ENCODE measurements at places on chromosomes 2 and 18. TPM values are rescaled to one million over a fixed set of nuclear protein-coding genes. Genes with fewer than 3 reads are reported as not detected.
A peak's percentile ranks its signal among the peaks of the same experiment; 100 is the strongest.

- no peak for DNase-seq
Observed at GRCh38 chr2:46051085-46051484, 246.1 kb upstream of the EPAS1 start.

- DNase-seq, result no peak
Observed at GRCh38 chr2:128474962-128475361, 156.3 kb upstream of the HS6ST1 start.

DNA sequence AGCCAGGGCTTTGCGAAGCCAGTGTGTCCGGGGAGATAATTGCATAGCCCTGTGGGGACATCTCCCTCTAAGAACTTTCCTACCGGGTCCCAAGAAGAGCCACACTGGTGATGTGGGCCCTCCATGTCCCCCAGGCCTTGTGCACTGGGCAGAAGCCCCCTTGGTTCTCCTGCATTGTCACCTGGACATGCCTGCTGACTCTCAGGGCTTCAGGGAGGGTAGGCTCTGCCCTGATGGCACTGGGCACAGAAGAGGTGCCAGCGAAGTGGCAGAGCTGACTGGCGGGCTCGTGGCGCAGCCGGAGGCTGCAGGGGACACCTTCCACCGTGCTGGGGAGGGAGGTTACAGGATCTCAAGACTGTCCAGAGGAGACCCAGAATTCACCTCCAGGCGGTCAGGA, 28.3 kb downstream of the GLI2 start:
- no peak for DNase-seq

GRCh38 chr2:233429175-233429897, 75.0 kb downstream of the DGKD start:
- DNase-seq, result no peak

- no peak for DNase-seq
Observed at GRCh38 chr18:2723207-2723606, 67.7 kb downstream of the SMCHD1 start.

DNA sequence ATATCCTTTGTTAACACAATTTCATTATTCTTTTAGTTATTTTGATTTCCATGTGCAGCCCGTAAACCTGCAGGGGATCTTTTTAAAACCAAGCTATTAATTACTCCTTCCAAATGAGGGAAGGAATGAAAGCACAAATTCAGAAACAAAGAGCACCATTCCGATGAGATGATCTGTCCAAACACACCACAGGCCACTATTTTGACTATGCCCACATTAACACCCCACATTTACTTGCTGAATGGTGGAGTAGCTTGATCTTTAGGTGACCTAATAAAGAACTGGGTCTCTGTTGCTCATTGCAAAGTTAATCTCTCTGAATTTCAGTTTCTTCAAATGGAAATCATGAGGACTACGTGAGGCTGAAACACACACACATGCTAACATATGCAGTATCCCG, 218.0 kb downstream of the IRS1 start:
- no peak for DNase-seq

DNA sequence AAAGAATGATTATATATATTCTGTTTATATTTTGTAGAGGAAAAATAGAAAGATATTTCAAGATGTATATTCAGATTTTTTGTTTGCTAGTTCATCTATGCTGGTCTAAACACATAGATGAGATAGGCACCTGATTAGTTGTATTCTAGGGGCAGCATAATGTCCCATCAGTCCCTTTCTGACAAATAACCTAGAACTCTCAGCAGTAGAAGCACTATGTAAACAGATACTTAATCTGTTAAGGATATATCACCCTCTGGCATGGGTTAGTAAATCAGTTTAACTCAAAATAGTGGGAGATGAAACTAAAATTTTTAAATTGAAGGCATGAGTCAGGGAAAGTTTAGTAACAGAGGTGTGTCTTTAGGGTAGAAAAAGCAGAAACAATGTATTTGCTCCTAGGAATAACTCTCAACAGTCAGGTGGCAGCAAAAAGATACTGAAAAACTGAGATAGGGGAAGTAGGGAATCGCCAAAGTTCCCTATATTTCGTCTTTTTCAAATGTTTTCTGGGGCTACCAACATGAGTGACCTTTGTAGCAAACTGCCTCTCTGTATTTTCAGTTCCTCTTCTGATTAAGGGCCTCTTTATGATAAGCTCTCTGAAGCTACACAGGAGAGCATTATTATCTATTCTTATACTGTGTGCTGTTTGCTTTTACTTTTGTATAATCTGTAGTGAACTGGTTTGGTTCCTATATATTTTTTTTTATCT, 5.7 kb downstream of the PPP1R1C start:
- DNase-seq, result no peak

DNA sequence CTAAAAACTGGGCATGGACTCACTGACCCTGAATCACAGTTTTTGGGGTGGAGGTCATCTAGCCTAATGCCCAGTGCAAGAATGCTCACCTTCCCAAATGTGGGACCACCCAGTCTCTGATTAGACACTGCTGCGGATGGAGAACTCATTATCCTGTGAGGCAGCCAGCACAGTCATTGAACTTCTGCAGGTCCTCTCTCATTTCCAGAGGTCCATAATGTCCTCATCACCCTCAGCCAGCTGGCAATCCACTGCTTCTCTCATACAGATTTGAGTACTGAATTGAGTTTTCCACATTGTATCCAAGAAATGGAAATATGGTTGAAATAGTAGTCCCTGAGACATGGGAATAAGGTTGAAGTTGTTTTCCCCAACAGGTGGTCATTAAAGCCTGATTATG, 5.0 kb upstream of the MYO5B start:
- no peak for DNase-seq

GRCh38 chr2:39996653-39997080, 217.6 kb upstream of the THUMPD2 start:
- DNase-seq, result peak; percentile 76

DNA sequence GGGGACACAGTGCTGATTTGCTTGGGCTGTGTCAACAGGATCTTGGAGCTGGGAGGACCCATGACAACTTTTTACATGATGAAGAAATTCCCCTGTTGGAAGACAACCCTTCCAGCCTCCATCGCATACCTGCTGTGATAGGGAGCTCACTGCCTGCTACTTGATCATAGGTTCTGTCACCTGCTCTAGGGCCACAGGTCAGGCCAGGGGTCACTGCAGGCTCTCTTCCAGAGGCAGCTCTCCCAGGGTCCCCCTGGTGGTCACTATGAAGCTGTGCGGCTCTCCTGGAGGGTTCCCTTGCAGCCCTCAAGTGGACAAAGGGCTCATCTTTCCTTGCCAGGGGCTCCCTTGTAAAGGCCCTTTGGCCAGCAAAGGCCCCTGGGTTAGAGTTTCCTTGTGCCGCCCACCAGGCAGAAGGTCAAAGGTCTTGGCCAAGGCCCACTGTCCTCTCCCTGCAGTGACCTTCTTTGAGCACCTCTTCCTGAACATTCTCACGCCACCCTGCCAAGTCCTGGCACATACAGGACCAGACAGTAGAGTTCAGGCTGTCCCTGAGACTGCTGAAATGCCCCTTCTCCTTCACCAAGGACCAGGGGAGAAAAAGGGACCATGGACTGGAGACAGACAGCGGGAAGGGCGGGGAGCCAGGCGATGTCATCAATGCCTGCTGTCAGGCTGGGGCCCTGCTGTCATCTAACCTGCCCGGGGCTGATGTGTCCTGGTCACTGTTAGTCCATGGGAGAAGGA, 345.1 kb downstream of the DYSF start:
- peak; percentile 61 for DNase-seq

DNA sequence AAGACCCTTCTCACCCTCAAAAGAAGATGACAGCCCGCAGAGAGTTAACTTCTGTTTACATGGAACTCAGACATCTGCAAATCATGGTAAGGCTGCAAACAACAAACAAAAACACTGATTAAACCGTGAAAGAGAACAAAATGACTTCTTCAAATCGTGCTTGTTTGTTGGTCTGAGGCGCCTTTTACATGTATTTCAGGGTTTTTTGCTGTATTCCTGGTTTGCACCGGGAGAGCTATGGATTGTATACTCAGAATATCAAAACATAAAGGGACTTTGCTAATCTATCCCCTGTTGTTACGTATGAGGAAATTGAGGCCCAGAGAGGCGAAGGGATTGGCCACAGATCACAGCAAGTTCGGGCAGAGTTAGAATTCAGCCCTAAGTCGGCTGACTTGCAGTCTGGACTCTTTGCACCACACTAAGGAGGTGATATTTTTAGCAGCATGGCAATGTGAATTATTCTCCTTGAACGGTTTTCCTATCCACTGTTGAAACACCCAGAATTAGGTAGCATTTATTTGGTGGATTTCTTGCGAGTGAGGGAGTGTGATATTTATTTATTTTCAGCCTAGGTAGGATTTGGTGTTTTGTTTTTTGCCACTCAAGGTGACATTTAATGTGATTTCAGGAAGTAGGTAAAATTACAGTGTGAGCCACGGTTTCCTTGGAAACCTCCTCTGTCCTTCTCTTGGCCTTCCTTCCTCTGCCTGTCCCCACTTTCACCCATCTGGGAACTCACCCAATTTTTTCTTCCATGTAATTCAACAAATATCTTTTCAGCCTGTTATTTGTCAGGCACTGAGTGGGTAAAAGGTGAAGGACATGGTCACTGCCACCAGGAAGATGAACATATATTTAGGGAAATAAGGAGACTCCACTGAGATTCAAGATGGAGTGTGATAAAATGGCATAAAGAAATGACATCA, 980 bp upstream of the PDE6D start:
- DNase-seq, result peak; percentile 61

GRCh38 chr2:219538504-219538951, 5.1 kb downstream of the CHPF start:
- no peak for DNase-seq

- DNase-seq, result no peak
Observed at GRCh38 chr2:241618829-241619228, 18.1 kb downstream of the THAP4 start.

- DNase-seq, result no peak
Observed at GRCh38 chr18:26531605-26532298, 16.6 kb downstream of the KCTD1 start.

GRCh38 chr18:25704494-25704893, 352.5 kb upstream of the ZNF521 start:
- DNase-seq, result no peak

DNA sequence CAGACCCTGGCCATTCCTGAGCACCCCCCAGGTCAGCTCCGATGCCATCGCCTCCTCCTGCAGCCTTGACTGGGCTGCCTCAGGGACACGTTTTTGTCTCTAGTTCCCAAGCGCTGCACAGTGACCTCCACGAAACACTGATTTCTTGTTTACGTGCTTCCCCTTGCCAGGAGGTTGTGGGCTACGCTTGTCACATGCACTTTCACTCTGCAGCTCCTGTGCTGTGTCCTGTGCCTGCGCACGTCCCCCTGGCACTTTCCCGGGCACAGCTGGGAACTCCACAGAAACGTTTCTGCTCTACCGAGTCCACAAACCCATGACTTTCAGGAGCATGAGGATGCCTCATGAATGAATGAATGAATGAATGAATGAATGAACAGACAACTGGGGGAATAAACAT, 160.6 kb downstream of the LAMA1 start:
- DNase-seq, result no peak

DNA sequence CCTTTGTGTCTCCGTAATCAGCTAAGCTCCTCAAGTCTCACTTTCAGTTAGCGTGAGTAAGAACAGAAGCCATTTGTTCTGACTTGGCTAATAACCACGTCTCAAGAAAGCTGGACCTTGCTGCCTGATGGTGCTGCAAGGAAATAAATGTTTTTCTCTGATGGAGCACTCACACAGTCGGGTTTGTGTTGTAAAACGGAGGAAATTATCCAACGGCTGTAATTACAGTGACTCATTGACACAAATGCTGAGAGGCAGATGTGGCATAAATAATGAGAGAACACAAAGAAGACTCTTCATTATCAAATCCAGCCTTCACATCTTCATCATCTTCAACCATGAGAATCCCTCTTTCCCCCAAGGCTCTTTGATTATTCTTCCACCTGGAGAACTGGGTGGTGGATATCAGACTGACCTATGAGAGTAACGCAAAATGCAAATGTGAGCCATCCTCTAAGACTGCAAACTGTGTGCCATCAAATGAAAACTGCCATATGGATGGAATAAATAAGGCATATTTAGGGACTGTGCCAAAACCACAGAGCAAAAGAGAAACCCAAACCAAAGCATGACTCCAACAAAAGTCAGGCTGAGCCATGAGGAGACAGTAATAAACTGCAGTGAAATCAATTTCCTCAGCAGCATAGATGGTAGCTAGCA, 252.6 kb downstream of the RND3 start:
- DNase-seq, result peak; percentile 29

DNA sequence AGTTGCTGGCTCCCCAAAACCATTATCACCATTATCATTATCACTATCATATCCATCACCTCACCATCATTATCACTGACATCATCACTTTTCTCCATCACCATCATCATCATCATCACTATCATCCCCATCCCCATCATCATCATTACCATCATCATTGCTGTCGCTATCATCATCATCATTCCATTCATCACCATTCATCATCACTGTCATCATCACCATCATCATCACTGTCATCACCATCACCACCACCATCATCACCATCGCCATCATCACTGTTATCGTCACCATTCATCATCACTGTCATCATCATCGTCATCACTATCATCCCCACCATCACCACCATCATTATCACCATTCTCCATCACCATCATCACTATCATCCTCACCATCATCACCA, 9.0 kb downstream of the HPCAL1 start:
- DNase-seq, result no peak

DNA sequence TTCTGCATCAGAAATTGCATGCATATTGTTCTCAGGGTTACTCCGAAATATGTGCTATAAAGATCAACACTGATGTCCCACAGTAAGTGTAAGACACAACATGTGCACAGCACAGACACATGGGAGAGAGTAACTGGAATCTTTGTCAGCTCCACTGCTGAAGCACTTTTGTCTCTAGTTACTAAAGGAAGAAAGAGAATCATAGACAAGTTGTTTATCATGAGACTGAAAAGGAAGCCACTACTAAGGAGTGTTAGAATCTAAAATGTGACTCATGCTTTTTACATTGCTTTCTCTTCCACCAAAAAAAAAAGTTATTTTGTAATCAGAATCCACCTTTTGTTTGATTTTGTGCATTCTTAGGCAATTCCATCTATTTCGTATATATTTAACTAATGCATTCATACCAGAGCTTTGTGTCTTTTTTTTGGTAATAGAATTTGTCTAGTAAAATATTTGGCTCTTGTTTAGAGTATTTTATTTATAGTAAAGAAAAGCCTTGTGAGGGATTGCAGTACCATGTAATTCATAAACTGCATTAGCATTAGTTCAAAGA, 502.4 kb downstream of the FBXO15 start:
- peak; percentile 35 for DNase-seq

DNA sequence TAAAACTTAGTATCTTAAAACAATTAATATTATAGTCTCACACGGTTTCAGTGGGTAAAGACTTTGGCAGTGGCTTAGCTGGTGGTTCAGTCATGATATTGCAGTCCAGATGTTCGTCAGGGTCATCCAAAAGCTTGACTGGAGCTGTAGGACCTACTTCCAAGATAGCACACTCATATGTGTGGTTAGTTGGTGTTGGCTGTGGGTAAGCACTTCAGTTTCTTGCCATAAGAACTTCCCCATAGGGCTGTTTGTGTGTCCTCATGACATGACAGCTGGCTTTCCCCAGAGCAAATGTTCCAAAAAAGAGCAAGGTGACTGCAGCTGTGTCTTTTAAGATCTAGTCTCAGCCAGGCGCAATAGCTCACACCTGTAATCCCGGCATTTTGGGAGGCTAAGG, 48.5 kb upstream of the EPC2 start:
- no peak for DNase-seq

Gene CLASP1
- 76.5 TPM for total RNA-seq

Gene MEIS1
- total RNA-seq, result 4.4 TPM

Gene BIRC6
- total RNA-seq, result 81.1 TPM

Gene PLGLB2
- 1.1 TPM for total RNA-seq

Gene NRP2
- 10.3 TPM for total RNA-seq

Gene TWIST2
- 30.2 TPM for total RNA-seq

Gene AFG3L2
- 77.2 TPM for total RNA-seq

Gene MATN3
- 0.83 TPM for total RNA-seq

Gene SP3
- total RNA-seq, result 73.8 TPM

Measured in MCF 10A (cell line).